ENCODE measurements at places on chromosomes 1 and 21.
A peak's percentile ranks its signal among the peaks of the same experiment; 100 is the strongest.

GRCh38 chr1:204697893-204698292, 12.4 kb upstream of the LRRN2 start:
- DNase-seq: no peak

- peak; percentile 50 for DNase-seq
These were observed 276.7 kb downstream of the PCP4 start for GRCh38 chr21:40143822-40144525.

DNA sequence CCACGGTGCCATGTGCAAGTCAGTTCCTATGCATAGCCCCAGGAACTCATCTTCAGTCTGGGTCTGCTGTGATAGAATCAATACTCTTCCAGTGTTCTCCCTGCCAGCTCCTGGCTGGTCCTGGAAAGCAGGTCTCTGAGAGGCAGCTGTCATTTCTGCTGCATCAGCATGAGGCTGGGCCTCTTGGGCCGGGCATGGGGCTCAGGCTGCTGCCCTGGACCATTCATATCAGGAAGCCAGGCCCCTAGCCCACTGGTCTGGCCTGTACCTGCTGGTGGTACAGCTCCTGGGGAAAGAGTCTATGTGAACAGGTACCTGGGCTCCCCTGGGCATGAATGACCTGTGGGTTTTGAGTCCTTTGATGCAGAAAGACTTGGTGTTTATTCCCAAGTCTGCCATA, 173.6 kb upstream of the CSF3R start:
- DNase-seq: no peak

DNA sequence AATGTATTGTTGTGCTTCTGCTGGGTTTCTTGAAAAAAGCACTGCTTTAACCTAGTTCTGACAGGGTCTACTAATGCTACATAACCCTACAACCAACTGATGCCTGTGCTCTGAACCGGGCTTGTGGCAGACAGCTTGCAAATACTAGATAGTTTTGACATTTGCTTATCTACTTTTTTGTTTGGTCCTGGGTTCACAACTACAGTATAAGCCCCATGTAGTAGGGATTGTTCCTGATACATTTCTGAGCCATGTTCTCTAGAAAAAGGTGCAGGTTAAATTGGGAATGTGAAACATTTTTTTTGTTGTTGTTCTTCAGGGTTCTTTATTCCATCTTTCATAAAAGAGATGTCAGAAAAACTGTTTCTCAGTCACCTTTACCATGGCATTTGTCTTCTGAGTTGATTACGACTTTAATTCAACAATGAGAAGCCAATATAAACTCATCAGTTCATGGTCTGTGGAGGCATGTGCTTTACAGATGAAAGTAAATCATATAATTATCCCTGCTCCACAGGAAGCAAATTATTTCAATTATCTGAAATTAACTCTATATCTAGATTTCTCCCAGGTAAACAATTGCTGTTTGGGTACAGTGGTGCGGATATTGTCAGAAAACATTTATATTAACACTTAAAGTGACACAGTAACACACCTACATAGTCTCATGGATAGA, 22.0 kb downstream of the OLFM3 start:
- no peak for DNase-seq

GRCh38 chr1:44701141-44701573, 26.6 kb downstream of the ARMH1 start:
- no peak for DNase-seq

DNA sequence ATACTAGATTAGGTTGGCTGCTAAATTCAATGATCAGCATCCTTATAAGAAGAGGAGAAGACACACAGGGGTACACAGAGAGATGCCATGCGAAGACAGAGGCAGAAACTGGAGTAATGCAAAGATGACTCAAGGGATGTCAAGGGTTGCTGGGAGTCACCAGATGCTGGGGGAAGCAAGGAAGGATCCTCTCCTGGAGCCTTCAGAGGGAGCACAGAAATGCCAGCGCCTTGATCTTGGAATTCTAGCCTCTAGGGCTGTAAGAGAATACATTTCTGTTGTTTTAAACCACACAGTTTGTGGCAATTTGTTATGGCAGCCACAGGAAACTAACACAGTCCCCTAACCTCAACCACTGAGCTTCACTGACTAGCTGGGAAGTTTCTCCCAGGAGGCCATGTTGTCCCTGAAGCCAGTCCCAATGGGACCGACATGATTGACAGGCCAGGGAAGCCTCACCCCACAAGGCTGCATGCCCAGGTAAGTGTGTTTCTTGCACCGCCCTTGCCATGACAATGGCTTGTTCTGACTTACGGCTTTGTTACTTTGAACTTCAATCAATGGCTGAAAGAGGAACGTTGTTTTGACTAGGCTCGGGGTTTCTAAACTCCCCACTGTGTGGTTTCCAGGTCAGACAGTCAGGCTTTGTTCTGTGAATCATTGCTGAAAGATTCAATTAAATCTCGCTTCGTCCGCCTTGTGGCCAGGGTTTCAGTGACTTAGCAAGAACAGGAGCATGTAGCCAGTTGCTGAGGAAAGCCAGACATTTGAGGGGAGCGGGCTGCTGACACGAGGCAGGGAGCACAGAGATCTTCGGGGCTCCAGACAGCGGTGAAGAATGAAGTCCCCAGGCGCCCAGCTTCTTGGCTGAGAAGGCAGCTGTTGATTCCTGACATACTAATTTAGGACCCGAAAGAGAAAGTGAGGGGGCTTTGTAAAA, 62.3 kb downstream of the RUNX1 start:
- DNase-seq: peak; percentile 92

DNA sequence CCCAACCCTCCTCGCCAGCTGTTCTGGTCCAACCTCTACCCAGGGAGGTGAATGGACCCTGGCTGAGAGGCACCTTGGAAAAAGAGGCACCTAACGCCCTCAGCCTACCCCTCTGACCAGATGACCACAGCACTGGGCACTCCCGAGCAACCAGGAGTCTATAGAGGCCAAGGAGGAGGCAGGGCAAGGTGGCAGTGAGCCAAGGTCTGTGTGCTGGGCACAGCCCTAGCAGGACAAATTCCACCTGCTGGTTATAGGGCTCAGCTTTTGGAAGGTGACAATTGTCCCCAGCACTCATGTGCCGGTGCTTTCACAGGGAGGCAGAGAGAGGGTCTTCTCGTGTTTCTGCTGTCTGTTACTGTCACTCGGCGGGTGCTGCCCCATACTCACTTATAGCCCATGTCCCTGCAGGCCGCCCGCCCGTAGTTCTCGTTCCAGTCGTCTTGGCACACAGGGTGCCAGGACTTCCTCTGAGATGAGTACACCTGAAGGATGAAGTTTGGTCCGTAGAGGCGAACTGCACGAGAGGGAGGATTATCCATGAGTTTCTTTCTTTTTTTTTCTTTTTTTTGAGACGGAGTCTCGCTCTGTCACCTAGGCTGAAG, 27.8 kb downstream of the TMPRSS2 start:
- DNase-seq: no peak

- no peak for DNase-seq
These were observed 14.9 kb upstream of the AGT start for GRCh38 chr1:230728710-230729392.

DNA sequence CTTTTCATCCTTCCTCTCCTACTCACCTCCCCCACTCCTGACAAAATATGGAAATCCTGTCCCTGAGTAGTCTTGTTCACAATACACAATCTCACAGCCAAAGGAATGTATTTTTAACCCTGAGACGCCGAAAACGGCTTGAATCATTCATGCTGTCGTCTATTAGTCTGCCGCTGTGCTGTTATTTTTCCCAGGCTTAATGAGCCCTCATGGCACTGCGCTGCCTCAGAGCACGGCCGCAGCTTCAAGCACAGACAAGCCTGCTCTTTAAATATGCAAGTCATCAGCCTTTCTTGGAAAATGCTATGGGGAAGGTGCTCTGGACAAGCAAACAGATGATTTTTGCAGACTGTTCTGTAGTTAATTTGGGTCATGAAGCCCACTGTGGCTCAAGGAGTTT, 302.7 kb downstream of the DISC1 start:
- DNase-seq: peak; percentile 76

DNA sequence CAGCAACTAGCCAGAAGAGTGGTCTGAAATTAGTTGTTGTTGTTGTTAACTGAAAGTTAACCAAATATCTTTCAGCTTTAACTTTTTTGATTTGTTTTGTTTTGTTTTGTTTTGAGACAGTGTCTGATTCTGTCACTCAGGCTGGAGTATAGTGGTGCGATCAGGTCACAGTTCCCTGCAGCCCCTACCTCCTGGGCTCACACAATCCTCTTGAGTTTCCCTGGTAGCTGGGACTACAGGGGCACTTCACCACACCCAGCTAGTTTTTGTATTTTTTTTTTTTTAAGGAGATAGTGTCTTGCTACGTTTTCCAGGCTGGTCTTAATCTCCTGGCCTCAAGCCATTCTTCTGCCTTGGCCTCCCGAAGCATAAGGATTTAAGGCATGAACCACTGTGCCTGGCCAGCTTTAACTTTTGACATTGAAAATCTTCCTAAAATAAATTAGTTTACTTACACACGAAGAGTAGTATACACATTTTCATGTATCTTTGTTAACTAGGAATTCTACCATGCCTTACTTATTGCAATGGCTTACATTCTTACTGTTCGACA, 45.0 kb downstream of the GNG12 start:
- no peak for DNase-seq

DNA sequence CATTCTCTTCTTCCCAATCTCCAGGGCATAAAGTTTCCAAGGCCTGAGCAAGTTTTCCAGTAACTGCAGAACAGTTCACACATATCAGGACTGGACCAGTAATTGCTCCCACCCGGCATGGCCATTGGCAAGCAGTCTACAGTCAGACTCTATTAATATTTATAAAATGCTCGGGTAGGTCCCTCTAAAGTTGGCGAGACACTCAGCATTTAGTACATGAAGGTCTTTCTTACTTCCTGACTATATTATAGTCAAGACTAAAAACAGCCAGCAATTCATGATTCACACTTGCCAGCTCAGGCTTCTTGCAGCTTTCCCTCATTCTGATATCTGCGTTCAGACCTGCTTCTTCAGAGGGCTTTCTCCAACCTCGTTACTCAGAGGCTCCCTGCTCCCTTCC, 25.4 kb downstream of the GADD45A start:
- DNase-seq: peak; percentile 79

DNA sequence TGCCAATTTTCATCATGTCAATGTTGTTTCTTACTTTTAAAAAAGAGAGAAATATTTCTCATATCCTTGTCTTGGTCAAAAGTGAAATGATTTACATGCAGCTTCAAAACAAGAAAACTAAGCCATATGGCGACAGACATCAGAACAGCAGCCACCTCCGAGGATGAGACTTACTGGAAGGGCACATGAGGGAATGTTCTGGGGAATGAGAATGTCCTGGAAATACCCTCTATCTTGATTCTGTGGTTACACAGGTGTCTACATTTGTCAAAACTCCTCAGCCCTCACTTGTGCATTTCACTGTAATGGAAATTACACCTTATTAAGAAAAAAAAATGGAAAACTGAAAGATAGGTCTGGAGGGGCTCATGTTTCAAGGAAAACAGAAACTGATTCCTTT, 14.2 kb upstream of the ECE1 start:
- DNase-seq: no peak

- DNase-seq: no peak
These were observed 193.2 kb downstream of the TRABD2B start for GRCh38 chr1:47803815-47804501.

DNA sequence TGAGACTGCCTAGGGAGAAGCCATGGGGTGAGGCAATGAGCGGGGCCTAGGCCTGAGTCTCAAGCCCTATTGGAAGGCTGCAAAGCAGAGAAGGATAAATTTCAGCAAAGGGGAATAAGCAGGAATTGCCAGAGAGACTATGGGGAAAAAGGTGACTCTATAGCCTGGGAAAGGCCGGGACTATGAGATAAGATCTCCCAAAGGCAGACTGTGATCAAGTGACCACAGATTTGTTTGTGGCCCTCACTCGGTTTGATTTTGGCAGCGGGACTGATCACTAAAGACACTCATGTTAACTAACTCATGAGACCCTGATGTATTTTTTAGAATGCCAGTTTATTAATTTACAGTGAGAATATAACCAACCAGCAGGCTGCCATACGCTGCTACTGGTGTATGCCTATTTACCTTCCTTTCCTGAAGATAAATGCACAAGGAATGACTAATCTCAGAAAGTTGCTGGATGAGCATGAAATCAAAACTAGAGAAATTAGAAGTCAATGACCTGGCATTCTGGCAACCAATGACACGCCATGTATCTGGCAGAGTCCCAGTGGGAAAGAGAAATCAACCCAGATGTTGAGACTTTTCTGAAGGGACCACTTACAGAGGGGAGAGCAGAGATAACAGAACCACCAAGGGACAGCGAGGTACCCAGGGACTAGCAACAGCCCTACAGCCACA, 4.3 kb downstream of the HSF2BP start:
- peak; percentile 64 for DNase-seq

DNA sequence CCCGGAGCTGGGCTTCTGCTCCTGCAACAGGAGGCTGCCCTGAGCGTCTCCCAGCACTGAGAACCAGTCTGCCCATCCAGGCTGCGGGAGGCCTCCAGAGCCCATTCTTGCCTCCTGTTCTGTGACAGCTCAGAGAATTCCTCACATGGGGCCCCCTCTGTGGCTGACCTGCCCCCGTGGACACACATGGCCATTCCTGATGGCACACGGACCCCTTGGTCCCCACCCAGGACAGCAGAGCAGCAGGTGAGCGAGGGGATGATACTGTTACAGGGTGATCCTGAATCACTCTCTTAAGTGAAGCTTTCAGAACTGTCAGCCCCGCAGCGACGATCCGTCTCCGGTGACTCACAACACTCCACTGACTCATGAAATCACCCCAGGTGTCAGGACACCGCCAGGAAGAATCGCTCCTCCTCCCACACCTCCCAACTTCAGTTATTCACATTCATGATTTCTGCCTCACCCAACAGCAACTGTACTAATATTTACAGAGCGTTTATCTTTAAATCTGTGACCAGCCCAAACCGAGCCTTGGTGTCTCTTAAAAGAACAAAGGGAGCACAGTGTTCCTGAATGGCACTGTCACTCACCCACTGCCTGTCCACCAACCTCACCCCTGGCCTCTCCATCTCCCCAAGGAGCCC, 22.5 kb downstream of the CHD5 start:
- peak; percentile 60 for DNase-seq

- no peak for DNase-seq
These were observed 11.5 kb downstream of the ATP2B4 start for GRCh38 chr1:203638103-203638475.

GRCh38 chr1:112110031-112110430, 120.6 kb upstream of the KCND3 start:
- no peak for DNase-seq

DNA sequence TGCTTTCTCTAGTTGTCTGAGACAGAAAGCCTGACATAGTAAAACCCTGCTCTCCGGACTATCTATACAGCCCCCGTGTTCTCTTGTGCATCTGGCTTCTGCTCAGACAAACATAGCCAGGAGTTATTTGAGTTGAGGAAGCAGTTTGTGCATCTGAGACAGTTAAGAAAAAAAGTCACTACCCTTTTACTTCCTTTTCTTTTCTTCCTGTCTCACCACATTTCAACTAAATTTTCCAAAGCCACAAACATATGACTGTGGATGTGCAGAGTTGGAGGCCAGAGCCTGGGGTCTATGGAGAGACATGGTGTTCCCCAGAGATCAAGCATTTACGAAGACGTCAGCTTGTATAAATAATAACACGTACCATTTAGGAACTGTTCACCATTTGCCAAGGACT, 158.5 kb upstream of the FGGY start:
- DNase-seq: peak; percentile 40

GRCh38 chr21:16454399-16454798, 724.6 kb downstream of the USP25 start:
- peak; percentile 58 for DNase-seq

All from choroid plexus epithelial cell (primary cell).